ENCODE measurements at places on chromosomes 4 and X. TPM values are rescaled to one million over a fixed set of nuclear protein-coding genes. Genes with fewer than 3 reads are reported as not detected.

The BLOC1S4 gene
- polyA plus RNA-seq, result 13.6 TPM

The MAGEA9B gene
- polyA plus RNA-seq, result not detected

- no peak for DNase-seq
These were observed 91.3 kb upstream of the DCLK2 start for GRCh38 chr4:149986917-149987316.

DNA sequence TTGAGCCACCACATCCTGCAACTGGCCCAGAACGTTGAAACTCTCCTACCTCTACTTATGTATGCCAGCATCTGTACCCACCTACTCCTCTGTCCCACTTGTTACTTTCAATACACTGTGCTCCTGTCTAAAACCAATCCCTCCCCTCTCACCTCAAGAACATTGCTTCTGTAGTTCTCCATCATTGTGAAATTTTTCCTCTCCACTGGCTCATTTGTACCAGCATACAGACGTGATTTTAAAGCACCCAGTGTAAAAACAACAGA is 25.5 kb upstream of the USO1 start:
- no peak for DNase-seq

GRCh38 chr4:66482186-66482585 is 811.9 kb upstream of the EPHA5 start:
- no peak for DNase-seq

The IDUA gene
- 0.74 TPM for polyA plus RNA-seq

- no peak for DNase-seq
These were observed 97.5 kb downstream of the ANK2 start for GRCh38 chr4:113146876-113147358.

The FUNDC2 gene
- 98.1 TPM for polyA plus RNA-seq

GRCh38 chr4:4388311-4388790 is 1.4 kb downstream of the NSG1 start:
- no peak for DNase-seq

GRCh38 chr4:172168888-172169287 is 355.7 kb downstream of the GALNTL6 start:
- DNase-seq, result no peak

DNA sequence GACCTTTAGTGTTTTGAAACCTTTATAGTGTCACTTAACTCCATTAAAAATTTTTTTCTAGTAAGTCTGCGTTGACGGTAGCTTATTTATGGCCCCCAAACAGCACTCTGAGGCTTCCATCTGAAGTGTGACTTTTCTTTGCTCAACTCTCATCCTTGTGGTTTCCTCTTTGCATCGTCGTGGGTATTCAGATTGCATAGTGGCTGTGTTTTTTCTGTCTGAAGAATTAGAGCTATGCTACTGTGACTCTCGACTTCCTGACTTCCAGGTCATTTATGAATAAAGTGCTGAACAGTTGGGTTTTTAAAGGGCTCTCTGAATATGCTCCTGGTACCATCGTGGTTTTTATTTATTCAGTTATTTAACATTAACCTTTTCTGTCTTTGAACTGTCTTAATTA is 44.9 kb downstream of the JADE1 start:
- no peak for DNase-seq

The GLOD5 gene
- not detected for polyA plus RNA-seq

DNA sequence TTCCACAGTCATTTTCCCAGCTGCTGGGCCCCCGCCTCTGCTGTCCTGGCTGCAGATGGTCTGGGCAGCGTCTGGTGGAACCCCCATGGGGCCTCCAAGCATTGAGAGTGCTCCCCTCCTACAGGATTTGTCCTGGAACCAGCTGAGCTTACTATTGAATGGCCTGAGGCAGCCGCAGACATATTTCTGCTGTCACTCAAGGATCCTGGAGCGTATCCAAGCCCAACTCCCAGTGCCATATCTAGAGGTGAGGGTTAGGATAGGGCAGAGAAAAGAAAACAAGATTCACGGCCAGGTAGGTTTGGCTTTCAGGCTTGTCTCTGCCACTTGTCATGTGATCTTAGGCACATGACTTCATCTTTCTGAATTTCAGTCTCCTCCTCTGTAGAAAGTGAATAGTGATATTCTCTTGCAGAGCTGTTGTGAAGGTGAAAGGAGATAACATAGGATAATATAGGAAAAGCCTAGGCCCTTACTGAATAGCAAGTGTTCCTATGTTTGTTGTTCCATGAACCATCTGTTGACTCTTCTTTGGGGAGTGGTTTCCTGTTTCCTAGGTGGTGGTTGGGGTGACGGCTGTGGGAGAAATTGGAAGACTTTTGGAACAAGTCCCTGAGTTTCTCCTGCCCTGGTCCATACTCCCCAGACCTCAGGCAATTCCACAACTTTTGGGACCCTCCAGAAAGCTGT is 52.3 kb downstream of the SEPSECS start:
- no peak for DNase-seq

GRCh38 chr4:180304321-180304720 is 1938.9 kb upstream of the TENM3 start:
- DNase-seq, result no peak

DNA sequence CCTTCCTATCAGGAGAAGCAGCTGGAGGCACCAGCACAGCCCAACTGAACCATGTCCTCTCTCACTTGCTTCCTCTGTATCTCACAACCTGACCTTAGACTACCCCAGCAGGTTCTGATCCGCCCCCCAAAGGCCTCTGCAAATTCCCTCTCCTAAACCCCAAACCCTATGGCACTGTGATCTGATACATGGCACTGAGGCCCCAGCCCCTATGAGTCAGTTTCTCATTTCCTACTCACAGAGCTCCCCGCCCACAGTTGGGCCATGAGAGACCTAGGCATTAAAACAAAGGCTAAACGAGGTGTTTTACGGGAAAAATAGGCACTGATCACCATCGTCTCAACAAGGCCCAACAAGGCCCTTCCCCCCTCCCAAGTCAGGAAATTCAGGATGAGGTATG is 19.1 kb downstream of the SASH3 start:
- no peak for DNase-seq

DNA sequence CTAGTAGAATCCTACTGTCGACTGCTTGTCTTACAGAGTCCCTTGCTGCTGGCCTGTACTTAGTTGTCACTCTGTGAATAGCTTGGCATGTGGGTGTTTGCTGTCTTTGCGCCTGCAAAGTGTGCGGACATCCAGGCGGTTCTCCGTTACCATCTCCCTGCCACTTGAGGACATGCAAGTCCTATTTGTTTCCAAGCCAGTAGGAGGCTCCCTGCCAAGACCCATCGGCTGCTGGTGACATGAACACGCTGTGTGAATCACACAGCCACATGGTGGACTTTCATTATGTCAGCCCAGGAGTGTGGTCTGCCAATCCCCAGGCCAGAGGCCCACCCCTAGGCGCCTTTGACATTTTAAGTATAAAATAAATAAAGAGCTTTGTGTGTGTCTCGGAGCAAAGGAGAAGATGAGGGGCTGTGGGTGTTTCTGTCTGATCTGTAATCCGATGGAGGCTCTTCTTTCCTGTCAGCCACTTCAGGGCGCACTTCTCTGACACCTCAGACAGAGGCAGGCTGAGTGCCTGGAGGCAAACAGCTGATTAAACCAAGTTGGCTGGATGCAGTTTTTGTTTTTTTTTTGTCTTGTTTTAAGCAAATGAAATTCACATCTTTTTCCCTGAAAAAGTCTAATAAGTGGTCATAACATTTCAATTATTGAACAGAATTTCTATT is 51.5 kb downstream of the ALPK1 start:
- no peak for DNase-seq

DNA sequence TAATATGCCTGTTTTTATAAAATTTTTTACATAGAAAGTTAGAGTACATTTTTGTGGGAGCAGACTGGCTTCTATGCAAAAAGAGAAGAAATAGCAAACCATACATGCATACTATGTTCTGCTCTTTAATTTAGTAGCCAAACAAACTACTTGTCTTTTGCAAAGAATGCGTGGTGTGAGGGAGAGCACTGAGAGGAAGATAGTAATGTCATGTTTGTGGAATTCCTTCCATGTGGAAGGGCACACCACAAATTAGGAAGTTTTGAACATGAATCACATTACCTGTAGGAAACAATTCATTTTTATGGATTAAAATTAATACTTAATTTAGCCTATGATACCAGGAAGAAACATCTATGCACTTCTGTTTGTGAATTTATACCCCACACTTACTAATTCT is 1529.1 kb upstream of the ADGRL3 start:
- DNase-seq, result no peak

All from keratinocyte (primary cell).